ENCODE measurements at places on chromosomes 11 and 22. TPM values are rescaled to one million over a fixed set of nuclear protein-coding genes. Genes with fewer than 3 reads are reported as not detected.

Gene OR4A16
- total RNA-seq: not detected

Gene PNPLA5
- total RNA-seq: 0.23 TPM

Gene IGLL1
- not detected for total RNA-seq

Gene MIOX
- not detected for total RNA-seq

Gene C11orf91
- total RNA-seq: not detected

Gene MN1
- 12.9 TPM for total RNA-seq

Gene CCDC73
- total RNA-seq: not detected

Gene GUCY1A2
- 97.8 TPM for total RNA-seq

Gene P2RY6
- 0.92 TPM for total RNA-seq

Gene FGF19
- 2.3 TPM for total RNA-seq

Gene EEF1G
- 1,289 TPM for total RNA-seq

Gene MRGPRF
- total RNA-seq: 0.92 TPM

Gene OR52E8
- not detected for total RNA-seq

Gene SHANK2
- total RNA-seq: 44.1 TPM

Gene CASP4
- 4.2 TPM for total RNA-seq

Gene GGT1
- total RNA-seq: 1.8 TPM

Gene RAB38
- 1.8 TPM for total RNA-seq
